Glomerular endothelial cell (primary cell): ENCODE measurements at places on chromosomes 16 and 17. TPM values are rescaled to one million over a fixed set of nuclear protein-coding genes. Genes with fewer than 3 reads are reported as not detected.

ABCA9 gene
- total RNA-seq = 0.15 and 1.8 TPM in 2 replicates

DNAAF8 gene
- 0.68 and 1.8 TPM in 2 replicates for total RNA-seq

KRTAP2-3 gene
- 1.8 and 5.4 TPM in 2 replicates for total RNA-seq

ACAP1 gene
- total RNA-seq = 53.1 TPM in 1 of 2 replicates, not detected in the other

SLC7A6 gene
- total RNA-seq = 15.8 and 32.6 TPM in 2 replicates

TBC1D26 gene
- not detected in 2 replicates for total RNA-seq

AATK gene
- 7.3 and 8.9 TPM in 2 replicates for total RNA-seq

DNA sequence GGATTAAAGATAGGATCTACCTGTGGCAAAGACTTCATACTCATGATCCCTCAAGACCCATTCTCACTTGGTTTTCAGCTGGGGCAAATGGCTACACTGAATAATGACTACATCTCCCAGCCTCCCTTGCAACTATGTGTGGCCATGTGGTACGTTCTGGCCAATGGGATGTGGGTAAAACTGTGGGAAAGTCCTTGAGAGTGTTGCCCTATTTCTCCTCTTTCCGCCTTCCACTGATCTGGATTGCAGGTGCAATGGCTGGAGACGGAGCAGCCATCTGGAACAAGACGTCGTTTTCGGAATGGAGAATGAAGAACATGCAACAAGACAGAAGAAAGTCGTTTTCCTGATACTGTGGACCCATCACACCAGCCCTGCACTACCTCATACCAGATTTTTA is 48.5 kb downstream of the HAPSTR1 start:
- DNase-seq = no peak

- no peak for DNase-seq
Observed at GRCh38 chr16:5850632-5851392, 753.2 kb upstream of the EEF2KMT start.

GRCh38 chr16:72300892-72301291 is 128.9 kb upstream of the PMFBP1 start:
- DNase-seq = no peak

GRCh38 chr16:69497876-69498596 is 67.7 kb upstream of the NFAT5 start:
- no peak for DNase-seq

- no peak for DNase-seq
Observed at GRCh38 chr16:67441271-67441753, 10.4 kb downstream of the HSD11B2 start.

- DNase-seq = no peak
Observed at GRCh38 chr17:28857905-28858800, 3.3 kb downstream of the ERAL1 start.

DNA sequence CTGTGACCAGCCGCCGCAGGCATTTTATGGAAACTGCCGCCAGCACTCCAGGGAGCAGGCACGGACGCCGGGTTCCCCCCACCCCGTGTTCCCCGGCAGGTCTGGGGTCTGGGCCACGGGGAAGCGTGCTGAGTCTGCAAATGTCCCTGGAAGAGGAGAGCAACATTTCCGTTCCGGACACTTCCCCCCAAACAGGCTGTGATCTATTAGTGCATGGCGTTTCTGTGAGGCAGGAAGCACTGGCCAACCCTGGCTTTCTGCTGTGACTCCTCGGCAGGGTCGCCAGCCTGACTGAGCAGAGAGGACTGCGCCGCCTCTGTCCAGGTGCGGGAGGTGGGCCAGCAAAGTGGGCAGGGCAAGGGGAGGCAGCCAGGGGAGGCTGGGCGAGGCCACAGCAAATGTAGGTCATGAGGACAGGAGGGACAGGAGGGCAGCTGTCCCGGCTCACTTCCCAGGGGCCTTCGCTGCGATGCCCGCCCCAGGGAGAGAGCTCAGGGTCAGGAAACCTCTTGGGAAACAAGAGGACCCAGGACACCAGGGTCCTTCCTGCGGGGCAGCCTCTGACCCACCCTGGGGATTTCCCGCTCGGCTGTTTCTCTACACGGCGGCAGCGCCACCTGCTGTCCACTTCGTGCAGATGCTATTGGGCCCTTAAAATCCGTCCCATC is 9.5 kb downstream of the FOXF1 start:
- no peak for DNase-seq

- no peak for DNase-seq
Observed at GRCh38 chr17:74212209-74212912, 1.0 kb upstream of the TTYH2 start.

GRCh38 chr16:11543661-11544393 is 42.9 kb downstream of the LITAF start:
- DNase-seq = no peak

- DNase-seq = no peak
Observed at GRCh38 chr17:27506348-27507218, 50.3 kb downstream of the KSR1 start.

- DNase-seq = no peak
Observed at GRCh38 chr16:81770008-81770407, 9.1 kb upstream of the PLCG2 start.

GRCh38 chr16:72749091-72749490 is 298.8 kb downstream of the ZFHX3 start:
- no peak for DNase-seq

DNA sequence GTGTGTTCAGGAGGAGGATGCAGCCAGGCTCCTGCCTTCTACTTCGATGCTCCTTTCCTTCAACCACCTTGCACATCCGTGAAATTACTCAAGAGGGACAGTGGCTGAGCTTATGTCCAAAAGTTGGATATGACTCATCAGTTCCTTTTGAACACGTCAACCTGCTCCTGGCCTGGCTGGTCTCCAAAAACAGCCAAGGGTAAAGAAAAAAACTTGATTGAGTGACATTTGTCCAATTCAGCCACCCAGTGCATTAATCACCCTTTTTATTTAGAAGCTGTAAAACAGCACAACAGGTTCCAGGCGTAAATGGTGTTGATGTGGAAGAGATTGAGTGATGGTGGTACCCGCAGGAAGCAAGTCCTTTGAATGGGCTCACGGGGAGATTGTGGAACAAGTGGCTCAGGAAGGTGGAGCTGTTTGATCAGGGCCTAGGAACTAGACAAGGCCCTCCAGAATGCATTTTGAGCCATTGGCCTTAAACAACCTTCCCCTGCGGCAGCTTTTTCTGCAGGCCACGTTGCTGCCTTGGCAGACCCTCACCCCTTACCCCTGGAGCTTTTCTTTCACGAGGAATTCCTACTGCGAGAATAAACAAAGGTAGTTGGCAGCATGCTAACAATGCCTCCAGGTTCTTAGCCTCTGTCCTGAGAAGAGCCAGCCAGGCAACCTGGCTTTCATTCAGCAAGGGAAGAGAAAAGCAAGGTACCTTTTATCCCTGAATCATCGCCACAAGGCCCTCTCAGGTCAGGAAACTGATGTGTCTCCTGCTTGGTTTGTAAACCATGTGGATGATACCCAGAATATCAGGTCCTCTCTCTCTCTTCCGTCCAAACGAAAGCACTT is 173.3 kb upstream of the CACNG5 start:
- DNase-seq = peak; percentile 25

GRCh38 chr17:47203984-47204721 is 5.0 kb upstream of the MYL4 start:
- no peak for DNase-seq

- no peak for DNase-seq
Observed at GRCh38 chr16:27770271-27771196, 220.6 kb downstream of the KATNIP start.

- DNase-seq = no peak
Observed at GRCh38 chr17:55727920-55728319, 5.3 kb upstream of the TMEM100 start.

GRCh38 chr16:89706518-89707260 is 5.2 kb upstream of the SPATA2L start:
- no peak for DNase-seq
